Lung microvascular endothelial cell (primary cell): ENCODE measurements at places on chromosomes 4 and X. TPM values are rescaled to one million over a fixed set of nuclear protein-coding genes. Genes with fewer than 3 reads are reported as not detected.
A peak's percentile ranks its signal among the peaks of the same experiment; 100 is the strongest.

- no peak for DNase-seq
Observed at GRCh38 chrX:130055103-130055502, 55.2 kb downstream of the ELF4 start.

- no peak for DNase-seq
Observed at GRCh38 chr4:7944599-7945220, 5.0 kb upstream of the AFAP1 start.

- DNase-seq, result no peak
Observed at GRCh38 chr4:26731351-26732035, 129.1 kb upstream of the STIM2 start.

GRCh38 chr4:99610605-99611175, 36.1 kb downstream of the MTTP start:
- no peak for DNase-seq

GRCh38 chr4:74056114-74056857, 17.8 kb upstream of the CXCL3 start:
- DNase-seq, result no peak

- DNase-seq, result no peak
Observed at GRCh38 chrX:63503541-63503940, 152.4 kb upstream of the SPIN4 start.

DNA sequence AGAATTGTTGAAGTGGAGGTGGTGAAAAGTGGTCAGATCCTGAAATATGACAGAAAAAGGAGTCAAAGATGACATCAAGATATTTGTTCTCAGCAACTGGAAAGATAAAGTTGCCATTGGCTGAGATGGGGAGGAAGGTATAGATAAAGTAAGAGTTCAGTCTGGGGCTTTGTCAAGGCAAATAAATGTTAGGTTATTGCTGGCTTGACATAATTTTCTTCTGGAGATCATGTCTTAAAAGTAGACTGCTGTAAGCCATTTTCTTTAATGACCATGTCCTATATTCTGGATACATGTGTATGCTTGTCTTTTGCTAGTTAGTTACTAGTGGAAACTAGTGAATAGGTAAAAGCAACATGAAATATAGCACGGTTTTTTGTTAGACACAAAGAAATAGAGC, 5.6 kb downstream of the USP53 start:
- no peak for DNase-seq

DNA sequence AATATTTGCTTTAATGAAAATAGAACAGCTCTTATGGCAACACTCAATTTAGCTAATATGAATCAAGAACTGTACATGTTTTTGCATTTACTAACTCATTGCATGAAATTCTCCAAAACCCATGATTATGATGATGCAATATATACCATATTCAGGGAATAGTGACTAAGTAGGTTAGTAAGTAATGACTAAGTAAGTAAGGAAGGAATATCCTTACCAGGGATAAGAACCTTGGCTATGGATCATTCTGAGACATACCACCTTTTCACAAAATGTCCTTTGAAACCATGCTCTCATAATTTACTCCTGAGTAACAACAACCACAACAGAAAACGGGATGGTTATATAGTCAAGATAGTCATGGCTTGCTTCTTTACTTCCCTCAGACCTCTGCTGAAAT, 1513.0 kb downstream of the STIM2 start:
- no peak for DNase-seq

DNA sequence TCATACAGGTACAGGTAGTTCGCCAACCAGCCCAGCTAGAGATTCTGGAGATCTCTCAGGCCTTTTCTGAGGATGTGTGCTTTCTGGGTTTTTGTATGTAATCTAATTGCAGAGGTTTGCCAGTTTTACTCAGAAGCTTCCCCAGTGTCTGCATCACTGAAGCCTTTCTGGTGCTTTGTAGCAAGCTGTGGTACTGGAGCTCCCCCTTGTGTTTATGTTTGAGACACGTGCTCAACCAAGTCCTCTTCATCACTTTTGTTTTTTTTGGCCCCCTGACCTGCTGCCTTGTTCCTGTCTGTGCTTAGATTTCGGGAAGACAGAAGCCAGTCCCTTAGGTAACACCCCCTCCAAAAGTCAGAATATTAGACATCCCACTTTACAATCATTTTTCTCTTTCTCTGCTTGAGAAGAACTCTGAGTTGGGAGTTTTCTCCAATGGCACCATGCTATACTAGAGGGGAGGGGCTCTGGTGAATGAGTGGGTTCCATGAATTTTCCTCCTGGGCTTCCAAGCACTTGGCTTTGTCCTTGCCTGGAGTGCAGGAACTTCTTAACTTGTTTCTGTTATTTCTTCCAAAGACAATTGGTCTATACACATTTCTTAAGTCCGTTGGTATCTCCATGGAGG, 128.4 kb upstream of the TBC1D9 start:
- DNase-seq, result peak; percentile 73

GRCh38 chr4:113539408-113539807, 222.1 kb downstream of the CAMK2D start:
- DNase-seq, result no peak

- no peak for DNase-seq
Observed at GRCh38 chrX:15399962-15400391, 15.8 kb upstream of the VEGFD start.

DNA sequence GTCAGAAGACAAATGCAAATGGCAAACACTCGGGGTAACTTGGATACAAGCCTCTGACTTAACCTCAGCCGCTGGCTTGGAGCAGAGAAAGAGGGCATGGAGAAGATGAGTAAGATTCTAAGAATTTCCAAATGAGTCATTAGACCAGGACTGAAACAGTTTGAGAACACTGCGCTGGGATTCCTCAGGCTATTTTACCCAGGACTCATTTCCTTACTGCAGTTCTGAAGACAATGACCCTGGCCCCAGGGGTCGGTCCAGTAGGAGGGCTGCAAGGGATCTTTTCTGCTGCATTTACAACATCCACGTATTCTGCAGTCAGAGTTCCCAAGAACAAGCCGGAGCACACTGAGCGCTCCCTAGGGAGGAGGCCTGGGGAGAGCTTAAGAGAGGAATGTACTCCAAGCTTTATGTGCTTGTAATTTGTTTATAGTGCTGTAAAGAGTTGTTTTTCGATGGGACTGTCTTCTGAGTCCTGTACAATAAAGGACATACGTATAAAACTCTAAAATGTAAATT, 27.3 kb upstream of the SORBS2 start:
- DNase-seq, result peak; percentile 98

- DNase-seq, result no peak
Observed at GRCh38 chr4:95867919-95868318, 28.0 kb downstream of the PDHA2 start.

DNA sequence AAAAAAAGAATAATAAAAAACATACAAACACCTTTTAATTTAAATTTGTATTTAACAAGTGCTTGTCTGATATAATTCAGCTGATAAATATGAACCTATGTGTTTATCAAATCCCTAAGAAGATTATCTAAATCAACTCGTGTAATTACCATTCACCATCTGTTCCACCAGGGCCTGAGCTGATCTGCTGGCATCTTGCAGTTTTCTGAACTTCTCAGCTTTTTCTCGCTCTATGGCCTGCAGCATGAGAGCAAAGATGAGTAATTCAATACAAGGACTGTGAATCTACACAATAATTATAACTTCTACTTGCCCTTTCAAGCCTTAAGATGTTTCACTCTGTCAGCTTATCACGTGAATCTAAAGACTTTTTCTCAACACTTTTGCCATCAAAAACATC, 709.7 kb downstream of the DMD start:
- no peak for DNase-seq

- DNase-seq, result peak; percentile 74
Observed at GRCh38 chr4:185357211-185357610, 38.5 kb downstream of the LRP2BP start.

- DNase-seq, result no peak
Observed at GRCh38 chr4:34629451-34629850, 1614.9 kb downstream of the ARAP2 start.

- peak; percentile 33 for DNase-seq
Observed at GRCh38 chr4:92387459-92388069, 83.8 kb downstream of the GRID2 start.

- no peak for DNase-seq
Observed at GRCh38 chr4:8198206-8198905, 734 bp upstream of the SH3TC1 start.

GRCh38 chr4:181611033-181611711, 632.0 kb upstream of the TENM3 start:
- DNase-seq, result no peak

DNA sequence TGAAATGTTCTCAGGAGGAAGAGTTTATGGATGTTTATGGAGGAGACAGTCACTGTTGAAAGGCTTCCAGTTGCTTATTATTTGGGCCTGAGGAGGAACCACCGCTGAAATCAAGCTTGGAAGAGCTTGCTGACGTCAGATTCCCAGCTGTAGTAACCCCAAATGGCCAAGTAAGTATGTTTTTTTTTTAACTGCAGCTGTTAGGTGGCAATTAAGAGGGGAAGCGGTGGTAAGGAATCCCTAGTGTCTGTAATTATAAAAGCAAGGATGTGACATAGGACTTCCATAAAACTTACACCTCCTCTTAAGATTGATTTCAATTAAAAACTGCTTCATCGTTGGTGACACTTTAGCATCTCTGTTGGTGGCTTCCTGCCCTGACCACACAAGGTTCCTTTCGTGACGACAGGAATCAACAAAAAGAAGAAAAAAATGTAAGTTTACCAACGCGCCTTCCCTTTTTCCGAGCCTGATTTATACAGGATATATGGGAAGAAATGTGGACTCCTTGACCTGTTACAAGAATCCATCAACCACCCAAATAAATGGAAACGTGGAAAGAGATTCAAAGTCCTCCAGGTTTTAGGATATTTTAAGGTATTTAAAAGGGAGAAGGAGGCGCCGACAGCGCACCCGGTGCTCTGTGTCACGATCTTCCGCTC, 884 bp downstream of the RELL1 start:
- DNase-seq, result peak; percentile 55

GRCh38 chrX:145881175-145881995, 63.8 kb downstream of the SLITRK2 start:
- DNase-seq, result no peak

DNA sequence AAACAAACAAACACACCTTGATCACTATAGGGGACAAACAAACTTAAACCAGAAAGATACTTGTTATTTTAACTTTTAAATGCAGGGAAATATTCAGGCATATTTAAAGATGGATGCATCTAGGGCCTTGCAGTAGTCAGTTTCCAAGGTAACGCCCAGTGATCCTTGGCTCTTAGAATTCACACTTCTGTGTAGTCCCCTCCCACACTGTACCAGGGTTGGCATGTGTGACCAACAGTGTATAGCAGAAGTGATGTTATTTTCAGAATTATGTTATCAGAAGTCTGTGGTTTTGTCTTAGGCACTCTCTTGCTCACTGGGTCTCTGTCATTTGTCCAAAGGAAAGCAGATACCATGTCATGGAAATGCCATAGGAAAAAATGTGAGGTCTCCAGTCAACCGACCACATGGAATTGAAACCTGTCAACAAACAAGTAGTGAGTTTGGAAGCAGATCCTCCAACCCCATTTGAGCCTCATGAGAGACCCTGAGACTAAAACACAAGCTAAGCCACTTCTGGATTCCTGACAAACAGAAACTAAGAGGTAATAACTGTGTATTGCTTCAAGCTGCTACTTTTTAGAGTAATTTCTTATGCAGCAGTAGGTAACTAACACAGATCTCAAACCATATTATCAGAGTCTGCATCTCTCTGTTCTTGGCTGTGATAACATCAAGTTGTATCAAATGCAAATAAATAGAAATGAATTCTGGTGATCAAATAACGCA, 670.3 kb downstream of the KCTD8 start:
- DNase-seq, result no peak

RTL9 gene
- total RNA-seq, result not detected in 2 replicates

SRPX2 gene
- 8.1 and 8.3 TPM in 2 replicates for total RNA-seq

ACE2 gene
- total RNA-seq, result not detected in 2 replicates

RBMXL3 gene
- not detected in 2 replicates for total RNA-seq

NAA11 gene
- total RNA-seq, result not detected in 2 replicates

GASK1B gene
- 32.7 and 57.8 TPM in 2 replicates for total RNA-seq

PLK4 gene
- 3.6 and 7.8 TPM in 2 replicates for total RNA-seq

PRKX gene
- 17.9 and 22.8 TPM in 2 replicates for total RNA-seq

TRIM61 gene
- not detected in 2 replicates for total RNA-seq
